ENCODE measurements at places on chromosomes 12 and 14.
A peak's percentile ranks its signal among the peaks of the same experiment; 100 is the strongest.

DNA sequence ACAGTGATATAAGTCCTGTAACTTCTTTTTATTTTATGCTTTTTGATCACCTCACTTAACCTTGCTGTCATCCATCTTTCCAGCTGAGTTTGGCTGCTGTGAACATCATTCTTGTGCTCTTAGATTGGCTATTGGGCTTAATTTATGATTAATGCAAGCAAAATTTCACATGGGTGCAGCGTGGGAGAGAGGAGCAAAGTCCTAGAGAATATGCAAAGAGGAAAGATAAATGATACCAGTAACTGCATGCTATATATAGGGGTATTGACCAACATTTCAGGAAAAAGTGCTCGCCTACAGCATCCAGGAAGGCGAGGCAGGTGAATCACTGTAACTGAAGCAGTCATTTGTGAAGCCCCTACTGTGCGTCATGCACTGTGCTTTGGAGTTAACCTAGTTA lies 153.1 kb downstream of the TMTC2 start:
- DNase-seq = no peak

DNA sequence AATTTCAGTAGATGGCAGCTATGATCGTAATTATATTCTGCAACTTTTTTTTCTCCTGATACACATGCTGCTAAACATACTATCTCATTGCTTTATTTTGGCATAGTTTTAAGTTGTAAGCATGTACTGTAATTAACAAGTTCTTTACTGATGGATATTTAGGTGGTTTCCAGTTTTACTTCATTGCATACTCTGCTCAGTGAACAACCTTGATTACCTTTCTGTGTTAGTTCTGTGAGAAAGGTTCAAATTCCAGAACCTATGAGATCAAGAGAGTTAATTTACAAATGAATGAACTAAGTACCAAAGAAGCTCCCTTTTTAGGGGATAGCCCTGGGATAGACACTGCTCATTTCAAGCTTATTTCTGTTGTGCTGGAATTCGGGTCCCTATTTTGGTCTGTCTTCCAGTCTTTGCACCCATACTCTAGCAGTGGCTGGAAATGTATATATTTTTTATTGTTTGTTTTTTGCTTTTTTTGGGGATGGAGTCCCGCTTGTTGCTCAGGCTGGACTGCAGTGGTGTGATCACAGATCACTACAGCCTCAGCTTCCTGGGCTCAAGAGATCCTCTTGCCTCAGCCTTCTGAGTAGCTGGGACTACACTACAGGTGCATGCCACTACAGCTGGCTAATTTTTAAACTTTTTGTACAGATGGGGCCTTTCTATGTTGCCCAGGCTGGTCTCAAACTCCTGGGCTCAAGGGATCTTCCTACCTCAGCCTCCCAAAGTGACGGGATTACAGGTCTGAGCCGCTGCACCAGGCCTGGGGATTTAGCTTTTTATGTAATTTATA lies 10.6 kb downstream of the PAPOLA start:
- no peak for DNase-seq

DNA sequence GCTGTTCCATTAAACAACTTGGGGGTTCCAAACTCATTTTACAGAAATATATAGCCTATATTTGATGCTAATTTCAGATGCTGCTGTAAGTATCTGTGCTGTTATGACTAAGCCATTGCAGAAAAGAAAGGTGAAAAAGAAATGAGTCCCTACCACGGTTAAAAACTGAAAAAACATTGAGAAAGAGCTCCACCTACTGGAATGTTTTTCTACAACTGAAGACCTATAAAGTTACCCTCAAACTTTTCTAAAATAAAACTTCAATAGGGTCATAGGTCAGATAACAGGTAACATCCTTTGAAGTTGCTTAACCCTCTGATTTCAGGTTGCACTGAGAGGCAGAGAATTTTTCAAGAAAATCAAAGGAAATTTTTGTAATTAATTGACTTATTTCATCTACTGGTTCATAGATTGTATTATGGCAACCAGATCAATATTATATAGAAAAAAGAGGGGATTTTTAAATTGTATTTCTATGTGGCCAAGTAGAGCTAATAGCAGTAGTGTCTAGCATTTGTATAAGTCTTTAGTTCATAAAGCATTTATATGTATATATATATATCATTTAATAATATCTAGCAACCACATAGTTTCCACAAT lies 279.9 kb downstream of the RPS29 start:
- DNase-seq = no peak

GRCh38 chr12:108773798-108774788 lies 42.8 kb upstream of the CORO1C start:
- DNase-seq = no peak

GRCh38 chr12:93706824-93707223 lies 29.6 kb downstream of the CRADD start:
- no peak for DNase-seq

GRCh38 chr14:52003324-52003723 lies 14.0 kb downstream of the RTRAF start:
- no peak for DNase-seq

DNA sequence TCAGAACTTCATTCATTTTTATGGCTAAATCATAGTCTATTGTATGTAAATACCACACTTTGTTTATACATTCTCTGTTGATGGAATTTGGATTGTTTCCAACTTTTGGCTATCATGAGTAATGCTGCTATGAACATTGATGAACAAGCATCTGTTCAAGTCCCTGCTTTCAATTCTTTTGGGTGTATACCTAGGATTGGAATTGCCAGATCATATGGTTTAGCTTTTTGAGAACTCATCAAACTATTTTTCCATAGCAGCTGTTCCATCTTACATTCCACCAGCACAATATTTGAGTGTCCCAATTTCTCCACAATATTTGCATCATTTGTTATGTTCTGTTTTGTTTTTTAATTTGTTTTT lies 52.3 kb upstream of the CCND2 start:
- no peak for DNase-seq

DNA sequence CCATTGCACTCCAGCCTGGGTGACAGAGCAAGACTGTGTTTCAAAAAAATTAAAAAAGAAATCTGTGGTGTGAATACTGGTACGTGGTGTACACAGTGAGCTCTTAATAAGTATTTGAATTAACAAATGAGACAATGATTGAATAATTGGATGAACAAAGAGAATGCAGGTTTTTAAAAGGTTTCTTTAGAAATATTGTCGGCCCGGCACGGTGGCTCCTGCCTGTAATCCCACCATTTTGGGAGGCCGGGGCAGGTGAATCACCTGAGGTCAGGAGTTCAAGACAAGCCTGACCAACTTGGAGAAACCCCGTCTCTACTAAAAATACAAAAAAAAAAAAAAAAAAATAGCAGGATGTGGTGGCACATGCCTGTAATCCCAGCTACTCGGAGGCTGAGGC lies 6.6 kb downstream of the HIF1A start:
- DNase-seq = no peak

DNA sequence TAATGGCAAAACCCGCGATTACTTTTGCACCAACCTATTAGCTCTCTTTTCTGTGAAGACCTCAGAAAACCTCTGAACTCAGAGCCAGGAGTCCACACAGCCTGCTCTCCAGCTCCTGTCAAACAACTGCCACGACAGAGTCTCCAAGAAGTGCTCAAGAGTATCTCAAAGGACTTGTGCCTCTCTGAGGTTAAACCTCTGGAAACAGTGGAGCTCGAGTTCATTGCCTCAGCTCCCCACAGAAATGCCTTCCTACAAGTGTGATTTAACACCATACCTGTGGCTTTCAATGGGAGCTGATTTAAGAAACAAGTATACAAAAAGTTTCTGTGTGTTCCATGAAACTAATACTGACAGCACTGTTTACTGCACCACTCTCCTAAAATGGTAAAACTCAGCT lies 20.1 kb downstream of the ACTN1 start:
- DNase-seq = no peak

DNA sequence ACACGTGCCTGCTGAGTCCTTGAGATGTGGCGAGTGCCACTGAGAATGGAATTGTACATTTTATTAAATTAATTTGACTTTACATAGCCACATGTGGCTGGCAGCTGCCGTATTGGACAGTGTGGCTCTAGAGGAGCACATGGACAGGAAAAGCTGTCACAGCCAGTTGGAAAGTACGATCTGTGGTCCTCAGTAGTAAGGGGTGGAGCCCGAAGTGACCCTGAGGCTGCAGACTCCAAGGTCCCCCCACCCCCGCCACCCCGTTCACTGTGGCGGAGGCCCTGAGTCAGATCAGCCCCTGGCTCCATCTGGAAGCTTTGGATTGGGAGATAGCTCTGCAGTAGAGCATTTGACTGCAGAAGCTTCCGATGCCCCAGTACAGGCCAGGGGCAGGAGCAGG lies 25.8 kb upstream of the BEGAIN start:
- no peak for DNase-seq

DNA sequence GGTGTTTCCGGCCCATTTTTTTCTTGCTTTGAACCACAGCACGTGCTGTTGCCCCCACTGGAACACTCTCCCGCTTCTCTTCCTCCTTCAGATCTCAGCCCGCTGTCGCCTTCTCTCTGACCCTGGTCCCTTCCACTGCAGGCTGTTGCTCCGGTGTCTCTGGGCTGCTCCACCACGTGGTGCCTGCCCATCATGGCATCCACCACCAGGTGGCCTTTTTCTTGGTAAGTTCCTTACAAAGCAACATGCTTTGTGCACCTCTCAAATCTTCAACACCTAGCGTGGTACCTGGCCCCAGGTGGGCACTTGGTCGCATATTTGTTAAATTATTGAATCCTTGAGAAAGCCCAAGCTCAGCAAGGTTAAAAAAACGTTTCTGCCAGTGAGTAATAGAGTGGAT lies 19.1 kb downstream of the TUNAR start:
- DNase-seq = no peak

GRCh38 chr14:61486930-61487495 lies 165.6 kb downstream of the PRKCH start:
- DNase-seq = no peak

GRCh38 chr12:42570076-42570475 lies 19.5 kb downstream of the PRICKLE1 start:
- no peak for DNase-seq

GRCh38 chr12:124609041-124609989 lies 41.9 kb upstream of the NCOR2 start:
- peak; percentile 69 for DNase-seq

DNA sequence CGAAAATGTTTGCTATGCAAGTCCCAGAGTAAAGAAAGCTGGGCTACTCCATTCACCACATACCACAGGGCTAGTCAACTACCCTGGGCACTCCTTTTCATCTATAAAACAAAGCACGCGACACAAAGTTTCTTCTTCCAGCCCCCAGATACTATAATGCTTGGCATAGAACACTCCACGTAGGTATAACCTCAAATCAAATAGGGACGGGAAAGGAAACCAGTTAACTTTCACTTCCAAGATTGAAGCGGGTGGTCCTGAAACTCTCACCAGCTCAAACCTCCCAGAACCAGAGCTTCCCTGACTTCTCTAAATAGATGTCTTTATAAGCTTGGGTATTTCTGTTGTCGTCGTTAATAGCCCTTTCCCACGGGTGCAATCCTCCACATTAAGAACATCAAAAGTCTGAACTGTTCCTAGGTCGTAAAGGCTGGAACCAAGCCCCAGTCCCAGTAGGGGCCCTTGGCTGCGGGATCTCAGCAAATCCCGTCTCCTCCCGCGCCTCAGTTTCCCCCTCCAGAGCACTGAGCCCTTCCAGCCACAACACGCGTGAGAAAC lies 647 bp downstream of the LGMN start:
- no peak for DNase-seq

DNA sequence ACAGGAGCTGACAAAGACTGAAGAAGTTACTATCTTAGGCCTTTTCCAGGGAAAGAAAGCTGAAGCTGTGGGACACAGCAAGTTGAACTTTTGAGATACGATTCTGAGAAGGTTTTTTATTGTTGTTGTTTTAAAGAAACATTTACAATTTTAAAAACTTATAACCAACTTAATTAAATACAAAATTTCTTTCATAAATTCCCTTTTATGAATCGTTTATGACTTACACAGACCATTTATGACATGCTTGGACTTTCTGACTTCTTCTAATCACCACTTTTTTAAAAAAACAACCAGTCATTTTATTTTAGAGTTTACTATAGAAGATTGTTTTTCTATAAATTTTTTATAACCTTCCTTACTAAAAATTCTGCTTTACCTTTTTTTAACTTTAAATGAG lies 68.7 kb downstream of the DHRS2 start:
- DNase-seq = no peak

DNA sequence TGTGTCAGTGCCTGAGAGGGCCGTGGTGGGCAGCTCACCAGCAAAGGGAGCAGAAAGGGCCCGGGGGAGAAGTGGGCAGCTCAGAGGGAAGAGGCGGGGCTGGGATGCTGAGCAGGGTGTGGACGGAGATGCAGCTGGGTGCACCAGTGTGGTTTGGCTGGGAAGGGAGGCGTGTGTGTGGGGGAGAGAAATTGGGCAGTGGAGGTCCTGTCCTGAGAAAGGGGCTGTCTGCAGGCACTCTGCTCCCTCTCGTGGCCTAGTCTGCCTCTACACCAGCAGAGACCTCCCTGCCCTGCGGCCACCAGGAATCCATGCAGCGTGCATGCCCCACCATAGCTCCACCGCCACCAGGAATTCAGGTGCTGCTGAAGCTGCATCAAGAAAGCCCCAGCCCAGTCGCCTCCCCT lies 6.4 kb downstream of the TMEM121 start:
- DNase-seq = no peak

DNA sequence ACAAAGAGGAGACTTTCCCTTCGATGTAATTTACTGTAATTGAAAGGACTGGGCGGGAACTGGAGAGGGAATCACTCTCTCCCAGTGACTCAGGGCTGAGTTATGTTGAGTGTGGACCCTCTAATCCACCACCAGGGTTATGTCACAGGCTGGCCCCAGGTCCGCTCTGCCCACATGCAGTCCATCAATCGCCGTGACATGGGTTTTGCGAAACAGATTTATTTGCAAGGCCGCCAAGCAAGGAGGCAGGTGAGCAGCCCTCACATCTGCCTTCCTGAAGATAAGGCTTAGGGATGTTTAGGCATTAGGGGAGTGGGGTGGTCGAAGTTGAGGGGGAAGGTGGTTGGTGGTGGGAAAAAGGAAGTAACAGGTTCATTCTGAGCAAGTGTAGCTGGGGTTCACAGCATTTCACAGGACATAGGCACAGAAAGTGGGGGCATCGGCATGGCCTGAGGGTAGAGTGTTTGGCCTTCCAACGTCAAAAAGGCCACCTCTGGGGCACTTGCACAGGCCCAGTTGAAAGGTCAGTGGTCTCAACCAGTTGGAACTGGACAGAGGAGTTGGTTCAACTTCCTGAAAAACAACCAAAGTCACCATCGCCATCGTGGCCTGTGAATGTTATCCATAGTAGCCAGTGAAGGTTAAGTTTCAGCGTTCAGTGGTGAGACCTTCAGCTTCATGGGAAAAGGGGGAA lies 66.9 kb downstream of the DNAH10 start:
- DNase-seq = no peak

DNA sequence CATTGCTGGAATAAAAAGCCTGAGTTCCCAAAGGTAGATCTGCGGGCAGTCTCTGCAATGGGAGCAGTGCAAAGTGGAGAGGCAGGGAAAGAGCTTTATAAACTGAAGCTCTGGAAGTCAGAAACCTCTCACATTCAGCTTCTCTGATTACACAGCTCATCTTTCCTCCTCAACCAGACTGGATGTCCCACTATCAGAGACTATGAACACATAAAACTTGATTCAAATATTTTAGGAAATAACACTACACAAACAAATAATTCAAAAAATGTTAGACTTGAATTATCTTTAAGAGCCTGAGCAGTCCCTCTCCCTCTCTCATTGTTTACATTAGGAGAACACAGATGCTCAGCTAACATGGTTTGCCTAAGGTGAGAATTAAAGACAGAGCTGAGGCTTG lies 72.9 kb downstream of the DENND5B start:
- no peak for DNase-seq

GRCh38 chr12:87196321-87196720 lies 832.9 kb downstream of the C12orf50 start:
- no peak for DNase-seq

- no peak for DNase-seq
These were observed 131.2 kb upstream of the FOXG1 start for GRCh38 chr14:28635387-28635786.

- no peak for DNase-seq
These were observed 110.1 kb downstream of the SAMD4A start for GRCh38 chr14:54676812-54677708.
